Stimulated activated CD4-positive, alpha-beta T cell treated with anti-CD3 and anti-CD28 coated beads, Interleukin-1b, Interleukin-23, amount 100 ng/mL, for 1 hour (primary cell): ENCODE measurements at places on chromosomes 7 and 10.

DNA sequence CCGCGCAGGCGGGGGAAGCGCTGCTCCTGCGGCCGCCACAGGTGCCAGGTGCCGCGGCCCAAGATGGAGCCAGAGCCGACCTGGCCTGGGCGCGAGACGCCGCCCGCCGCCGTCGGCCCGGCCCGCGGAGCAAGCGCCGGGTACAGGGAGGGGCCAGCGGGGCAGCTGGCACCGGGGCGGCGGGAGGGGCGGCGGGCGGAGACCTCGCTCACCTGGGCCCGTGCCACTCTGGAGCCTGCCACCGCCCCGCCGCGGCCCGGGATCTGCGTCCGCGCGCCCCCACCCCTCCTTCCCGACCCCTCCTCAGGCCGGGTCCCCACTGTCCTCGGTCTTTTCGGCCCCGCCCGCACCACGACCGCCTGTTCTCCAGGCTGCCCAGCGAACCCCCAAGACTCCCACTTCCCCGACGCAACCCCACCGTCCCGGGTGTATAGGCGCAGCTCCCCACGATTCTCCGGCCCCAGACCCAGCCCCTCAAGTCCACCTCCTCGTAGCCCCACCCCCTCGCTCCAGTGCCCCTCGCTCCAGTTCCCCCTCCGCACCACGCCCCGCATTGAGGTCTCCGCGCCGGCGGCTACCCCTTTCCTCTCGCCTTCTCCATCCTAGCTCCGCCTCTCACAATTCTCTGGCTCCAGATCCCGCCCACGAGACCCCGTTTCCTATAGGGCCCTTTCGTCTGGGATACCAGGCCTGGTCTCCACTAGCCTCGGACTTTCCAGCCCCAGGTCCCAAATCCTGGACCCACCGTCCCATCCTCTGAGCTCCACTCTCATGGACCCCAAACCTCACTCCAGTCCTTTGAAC is at the start of gene GPRIN2:
TSS of gene GPRIN2 (minus strand) at position 144 of the 804 bp plus-strand sequence. CDS start 5,922 bp downstream, outside the sequence.
- no peak for DNase-seq

GRCh38 chr7:20388084-20388483 is 57.4 kb downstream of the ITGB8 start:
- no peak for DNase-seq

DNA sequence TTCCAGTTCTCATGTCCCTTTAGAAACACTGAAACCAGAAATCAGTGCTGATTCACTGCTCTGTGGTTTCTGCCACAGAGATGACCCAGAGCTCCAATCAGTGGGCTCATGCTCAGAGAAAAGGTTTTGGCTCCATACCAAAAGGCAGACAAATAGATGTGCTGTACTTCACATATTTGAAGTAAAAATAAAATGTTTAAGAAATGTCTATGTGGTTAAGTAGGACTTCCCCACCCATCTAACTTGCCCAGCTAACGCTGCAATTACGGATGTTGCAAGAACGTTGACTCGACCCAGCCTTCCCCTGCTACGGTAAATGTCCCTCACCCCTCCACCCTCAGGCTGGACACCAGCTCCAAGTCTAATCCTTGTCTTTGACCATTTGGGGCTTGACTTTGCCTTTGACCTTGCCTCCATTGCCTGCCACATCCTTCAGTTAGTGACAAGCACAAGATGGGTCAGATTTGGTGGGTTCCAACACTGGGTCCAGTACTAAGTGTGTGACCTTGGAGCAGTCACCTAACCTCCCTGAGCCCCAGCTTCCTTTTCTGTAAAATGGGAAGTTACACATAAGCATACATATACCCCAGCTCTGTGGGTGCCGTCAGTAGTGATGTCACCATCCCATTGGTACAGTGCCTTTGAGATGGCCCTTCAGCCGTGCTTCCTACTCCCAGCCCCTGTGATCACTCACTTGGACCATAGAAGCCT is 95.8 kb downstream of the CHST15 start:
- no peak for DNase-seq

DNA sequence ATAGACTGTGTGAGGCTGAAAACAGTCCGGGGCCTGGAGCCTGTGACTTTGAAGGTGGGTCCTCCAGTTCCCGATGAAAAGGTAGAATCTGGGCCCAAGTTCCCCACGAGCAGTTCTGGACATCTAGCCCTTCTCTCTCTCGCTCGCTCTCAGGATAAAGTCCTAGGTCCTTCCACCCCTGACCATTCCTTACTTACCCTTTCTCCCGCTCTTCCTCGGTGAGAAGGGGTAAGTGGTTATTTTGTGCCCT is 713 bp downstream of the IMMP2L start:
- DNase-seq: no peak

GRCh38 chr10:78121801-78122200 is 88.1 kb downstream of the RPS24 start:
- no peak for DNase-seq

DNA sequence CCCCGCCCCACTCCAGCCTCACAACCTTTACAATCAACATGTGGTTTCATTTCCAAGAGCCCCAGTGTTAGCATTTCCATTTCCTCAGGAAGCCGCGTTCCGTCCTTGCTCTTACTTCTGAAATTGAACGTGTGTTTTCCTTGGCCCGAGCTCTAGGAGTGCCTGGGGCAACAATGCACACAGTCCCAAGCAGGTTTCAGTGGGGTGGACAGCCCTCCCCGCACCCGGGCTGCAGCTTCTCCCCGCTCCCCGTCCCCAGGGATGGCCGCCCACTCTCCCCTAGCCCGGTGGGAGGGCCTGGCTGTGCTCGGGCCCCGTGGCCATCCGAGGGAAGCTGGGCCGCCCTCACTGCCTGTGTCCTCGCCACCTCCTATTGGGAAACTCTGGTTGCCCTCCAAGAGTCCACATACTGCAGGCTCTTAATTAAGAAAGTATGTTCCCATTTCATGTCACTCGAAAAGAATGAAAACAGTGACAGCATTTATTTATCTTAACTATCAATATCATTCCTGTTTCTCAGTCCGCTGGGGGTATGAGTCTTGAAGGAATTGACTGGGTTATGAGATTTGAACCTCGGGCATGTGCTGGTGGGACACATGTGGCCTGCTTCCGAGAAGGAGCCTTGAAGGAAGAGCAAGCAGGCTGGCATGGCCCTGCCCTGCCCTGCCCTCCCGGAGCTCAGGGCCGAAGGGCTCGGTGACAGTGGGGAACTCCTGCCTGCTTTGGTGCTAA is 163.8 kb downstream of the GRK5 start:
- no peak for DNase-seq

GRCh38 chr7:138072726-138073125 is 3.5 kb upstream of the AKR1D1 start:
- no peak for DNase-seq

DNA sequence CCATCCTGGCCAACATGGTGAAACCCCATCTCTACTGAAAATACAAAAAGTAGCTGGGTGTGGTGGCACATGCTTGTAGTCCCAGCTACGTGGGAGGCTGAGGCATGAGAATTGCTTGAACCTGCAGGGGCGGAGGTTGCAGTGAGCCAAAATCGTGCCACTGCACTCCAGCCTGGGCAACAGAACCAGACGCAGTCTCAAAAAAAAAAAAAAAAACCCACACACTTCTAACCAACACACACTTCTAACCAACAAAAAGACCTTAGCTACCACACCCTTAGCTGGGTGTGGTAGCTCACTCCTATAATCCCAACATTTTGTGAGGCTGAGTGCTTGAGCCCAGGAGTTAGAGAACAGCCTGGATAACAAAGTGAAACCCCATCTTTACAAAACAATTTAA is 33.9 kb upstream of the SPOCK2 start:
- no peak for DNase-seq

DNA sequence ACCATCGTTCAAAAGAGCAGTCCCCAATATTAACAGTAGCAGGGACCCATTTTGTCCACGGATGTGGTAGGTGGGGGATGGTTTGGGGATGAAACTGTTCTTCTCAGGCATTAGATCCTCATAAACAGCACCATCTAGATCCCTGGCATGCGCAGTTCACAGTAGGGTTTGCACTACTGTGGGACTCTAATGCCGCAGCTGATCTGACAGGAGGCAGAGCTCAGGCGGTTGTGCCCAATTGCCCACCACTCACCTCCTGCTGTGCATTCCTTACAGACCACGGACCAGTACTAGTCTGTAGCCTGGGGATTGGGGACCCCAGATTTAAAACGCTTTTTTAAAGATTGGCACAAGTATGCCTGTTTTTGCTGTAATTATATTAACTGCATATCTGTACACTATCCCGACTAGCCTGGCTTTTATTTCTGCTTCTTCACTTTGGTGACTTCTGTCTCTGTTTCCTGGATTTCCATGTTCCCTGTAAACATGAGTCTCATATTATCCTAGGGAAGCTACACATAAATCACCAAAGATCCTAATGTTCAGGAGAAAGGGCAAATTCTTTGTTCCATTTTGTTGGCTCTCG is 163.3 kb upstream of the AKR1E2 start:
- DNase-seq: no peak

GRCh38 chr10:80421707-80422536 is 13.6 kb downstream of the PRXL2A start:
- no peak for DNase-seq

- DNase-seq: no peak
Observed at GRCh38 chr10:99328579-99329303, 415 bp upstream of the CNNM1 start.

DNA sequence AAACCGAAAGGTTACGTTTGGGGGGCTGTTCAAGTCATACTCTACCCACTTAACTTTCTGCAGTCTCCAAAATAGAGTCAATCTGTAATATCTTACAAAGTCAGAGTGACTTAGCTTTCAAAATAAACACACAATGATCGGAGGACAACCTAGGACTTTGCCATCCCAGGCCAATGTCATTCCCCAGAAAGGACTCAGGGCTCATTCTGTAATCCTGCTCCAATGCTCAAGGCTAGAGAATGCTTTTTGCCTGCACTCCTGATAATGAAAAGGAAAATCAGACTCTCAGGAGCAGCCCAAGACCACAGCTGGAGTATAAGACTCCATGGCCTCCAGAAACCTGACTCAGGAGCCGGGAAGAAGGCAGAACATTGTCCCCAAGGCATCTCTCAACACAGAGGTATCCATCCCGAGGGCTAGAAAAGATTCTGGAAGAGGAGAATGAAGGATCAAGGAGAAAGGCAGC is 28.5 kb upstream of the ASCC1 start:
- no peak for DNase-seq

DNA sequence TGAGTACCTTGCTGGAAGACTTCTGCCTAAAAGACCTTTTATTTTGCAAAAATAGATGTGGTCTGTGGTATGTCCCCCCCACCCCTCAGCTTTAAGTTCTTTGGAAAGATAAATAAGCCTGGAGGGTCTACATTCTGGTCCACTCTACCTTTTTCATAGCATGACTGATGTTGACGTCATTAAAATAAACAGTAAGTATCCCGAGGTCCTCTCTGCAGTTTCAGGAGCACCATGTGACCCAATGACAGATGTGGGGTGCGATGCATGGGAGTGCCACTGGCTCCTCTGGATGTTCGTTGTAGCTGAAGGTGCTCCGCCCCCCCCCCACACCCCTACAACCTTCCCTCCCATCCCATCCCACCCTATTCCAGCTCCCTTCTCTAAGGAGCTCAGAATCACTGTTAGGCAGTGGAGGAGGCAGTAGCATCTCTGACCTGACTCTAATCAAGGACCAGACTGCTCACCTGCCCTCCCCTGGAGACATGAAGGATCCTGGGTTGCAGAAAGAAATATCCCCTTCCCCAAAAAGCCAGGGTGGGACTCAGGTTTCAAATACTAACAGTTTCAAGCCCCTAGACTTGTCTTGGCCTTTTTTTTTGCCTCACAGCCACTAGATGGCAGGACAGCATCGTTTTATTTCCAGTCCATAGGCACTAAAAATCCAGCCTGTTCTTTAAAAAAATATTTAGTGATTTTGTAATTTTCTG is 25.1 kb downstream of the CASP7 start:
- DNase-seq: no peak

DNA sequence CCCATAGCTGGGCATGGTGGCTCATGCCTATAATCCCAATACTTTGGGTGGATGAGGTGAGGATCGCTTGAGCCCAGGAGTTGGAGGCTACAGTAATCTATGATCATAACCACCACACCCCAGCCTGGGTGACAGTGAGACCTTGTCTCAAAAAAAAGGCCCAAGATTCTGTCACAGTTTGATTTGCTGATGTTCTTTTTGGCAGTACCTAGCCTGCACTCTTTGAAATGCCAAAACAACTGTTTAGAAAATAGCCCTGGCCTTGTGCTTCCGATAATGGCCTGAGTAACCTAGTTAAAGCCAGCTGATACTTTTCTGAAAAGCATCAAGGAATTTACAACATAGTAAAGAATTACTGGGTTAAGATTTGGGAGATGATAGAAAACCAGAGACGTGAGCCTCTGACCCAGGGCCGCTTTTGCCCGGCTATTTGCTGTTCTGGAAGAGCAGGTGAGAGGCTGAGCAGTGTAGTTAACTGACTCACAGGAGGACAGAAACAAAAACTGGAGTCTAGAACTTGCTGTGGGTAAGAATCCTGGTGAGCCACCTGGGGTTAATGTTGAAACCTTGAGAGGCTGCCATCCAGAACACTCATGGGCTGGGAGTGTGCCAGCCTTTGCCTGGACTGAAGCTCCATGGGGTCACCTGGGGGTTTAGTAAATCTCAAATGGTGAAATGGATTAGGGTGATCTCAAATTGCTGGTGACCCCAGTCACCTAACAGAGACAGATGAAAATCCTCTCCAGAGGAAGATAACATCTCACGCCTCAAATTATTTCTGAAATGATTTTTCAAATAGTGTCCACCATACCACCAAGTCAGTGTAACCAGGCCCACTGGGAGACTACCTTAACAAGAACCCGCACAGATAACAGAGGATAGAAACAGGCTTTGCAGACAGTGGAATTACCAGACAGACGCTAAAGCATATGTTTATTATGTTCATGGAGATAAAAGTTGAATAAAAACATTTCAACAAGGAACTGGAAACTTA is 51.8 kb downstream of the GALNT11 start:
- DNase-seq: no peak

GRCh38 chr7:480531-481218 is 39.0 kb downstream of the PDGFA start:
- DNase-seq: no peak

- no peak for DNase-seq
Observed at GRCh38 chr7:77458786-77459185, 42.6 kb upstream of the GSAP start.

- no peak for DNase-seq
Observed at GRCh38 chr7:7567898-7568531, 1.3 kb downstream of the MIOS start.

DNA sequence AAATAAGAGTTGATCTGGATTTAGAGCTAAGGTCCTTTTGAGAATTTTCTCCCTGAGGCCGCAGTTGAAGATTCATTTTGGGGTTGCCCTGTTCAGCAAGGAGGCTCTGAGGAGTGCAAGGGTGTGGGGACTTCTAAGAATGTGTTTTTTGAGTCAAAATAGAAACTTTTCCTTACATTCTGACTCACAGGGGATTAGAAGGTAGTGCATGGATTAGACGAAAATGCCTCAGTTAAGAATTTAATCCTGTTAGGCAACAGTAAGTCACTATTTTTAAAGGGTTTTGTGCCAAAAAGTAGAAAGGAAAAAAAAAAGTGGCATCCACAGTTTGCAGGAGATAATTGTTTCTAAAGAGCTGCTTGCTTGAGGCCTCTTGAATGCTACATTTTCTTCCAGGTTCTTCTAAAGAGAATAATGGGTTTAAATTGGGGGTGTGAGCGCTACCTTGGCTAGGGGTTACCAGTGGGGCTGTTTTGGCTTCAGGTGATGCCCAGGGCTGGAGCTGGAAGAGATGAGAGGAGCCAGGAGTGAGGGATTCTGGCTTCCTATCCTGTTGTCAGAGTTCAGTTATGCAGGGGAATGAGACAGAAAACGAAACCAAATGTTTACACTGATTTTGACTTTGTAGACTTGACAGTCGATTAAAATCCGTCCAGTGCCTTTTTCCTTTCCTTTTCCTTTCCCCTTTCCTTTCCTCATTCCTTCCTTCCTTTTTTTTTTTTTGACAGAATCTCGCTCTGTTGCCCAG is 52.9 kb downstream of the BAMBI start:
- no peak for DNase-seq

GRCh38 chr10:130472236-130472635 is 336.0 kb downstream of the GLRX3 start:
- no peak for DNase-seq
